Activated naive CD8-positive, alpha-beta T cell treated with anti-CD3 and anti-CD28 coated beads, Interleukin-2, amount 10 ng/mL, durations not matched to agents 7 days and 5 days (primary cell): ENCODE measurements at places on chromosomes 2 and 18.

GRCh38 chr2:69668598-69668997 is 25.1 kb upstream of the AAK1 start:
- no peak for DNase-seq

- DNase-seq: no peak
Observed at GRCh38 chr2:186919296-186919695, 70.3 kb upstream of the ZSWIM2 start.

- DNase-seq: no peak
Observed at GRCh38 chr2:171835386-171835785, 58.7 kb downstream of the SLC25A12 start.

- DNase-seq: no peak
Observed at GRCh38 chr2:183291436-183291835, 167.2 kb downstream of the NUP35 start.

- DNase-seq: no peak
Observed at GRCh38 chr2:148920559-148920958, 45.5 kb downstream of the KIF5C start.

GRCh38 chr2:154709215-154709614 is 10.7 kb downstream of the KCNJ3 start:
- no peak for DNase-seq

DNA sequence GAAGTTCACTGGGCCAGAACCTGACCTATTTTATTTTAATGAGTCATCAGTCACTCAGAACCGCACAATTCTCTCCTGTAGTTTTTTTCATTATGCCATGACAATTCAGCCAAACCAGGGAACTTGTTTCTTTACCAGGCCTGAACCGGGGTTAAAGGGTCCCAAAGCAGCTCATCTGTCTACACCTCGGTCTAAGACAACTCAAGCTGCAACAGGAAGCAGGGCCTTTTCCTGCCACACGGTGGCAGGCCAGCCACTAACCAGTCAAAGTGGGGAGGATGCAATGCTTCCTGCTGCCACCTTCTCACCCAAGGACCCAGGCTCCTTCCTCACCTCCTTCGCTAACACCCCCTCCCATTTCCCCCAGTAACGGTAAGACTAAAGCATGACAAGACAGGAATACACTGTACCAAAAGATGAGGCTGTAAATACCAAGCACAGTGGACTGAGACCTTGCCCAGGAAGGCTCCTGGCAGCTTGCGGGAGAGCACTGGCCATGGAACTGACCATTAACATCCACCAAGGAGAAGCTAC is 56.7 kb upstream of the ACKR3 start:
- peak; percentile 75 for DNase-seq

GRCh38 chr2:8257502-8257901 is 424.4 kb upstream of the ID2 start:
- no peak for DNase-seq

- DNase-seq: peak; percentile 77
Observed at GRCh38 chr2:207166349-207167098, 776 bp upstream of the KLF7 start.

GRCh38 chr2:122255924-122256323 is 500.5 kb downstream of the TSN start:
- DNase-seq: no peak

DNA sequence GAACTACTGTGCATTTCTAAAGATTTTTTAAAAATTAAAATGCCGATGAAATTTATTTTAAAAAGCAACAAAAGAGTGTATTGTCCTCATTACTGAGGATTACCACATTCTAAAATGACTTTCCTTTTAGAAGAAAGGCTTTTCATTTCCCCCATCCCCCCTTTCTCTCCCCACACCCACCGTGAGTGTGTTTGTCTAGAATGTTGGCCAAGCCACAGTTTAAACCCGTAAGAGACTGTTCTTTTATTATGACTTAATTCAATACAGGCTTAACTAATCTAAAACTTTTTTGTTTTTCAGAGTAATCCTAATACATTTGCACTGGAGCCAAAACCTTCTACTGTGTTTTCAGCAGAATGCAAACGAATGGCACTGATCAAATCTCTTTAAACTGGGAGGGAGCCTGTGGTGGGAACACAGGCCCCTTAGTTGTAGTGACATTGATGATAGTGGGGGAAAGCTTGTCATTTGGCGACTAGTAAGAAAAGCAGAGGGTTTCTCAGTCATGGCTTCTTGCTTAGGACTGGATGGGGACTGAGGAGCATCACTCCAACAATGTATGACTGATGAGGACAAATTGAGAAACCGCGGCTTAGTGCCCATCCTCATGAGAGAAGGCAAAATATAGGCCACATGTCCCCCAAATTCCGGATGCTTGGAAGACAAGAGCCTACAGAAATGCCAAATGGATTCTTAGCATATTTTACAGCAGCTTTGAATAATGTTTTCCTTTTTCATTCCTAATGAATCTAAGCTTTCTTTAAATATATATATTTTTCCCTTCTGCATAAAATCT is 154.0 kb upstream of the SMIM21 start:
- DNase-seq: no peak

GRCh38 chr2:204869132-204869823 is 324.0 kb downstream of the PARD3B start:
- DNase-seq: no peak

GRCh38 chr2:30371028-30371689 is 75.9 kb upstream of the LCLAT1 start:
- DNase-seq: no peak

- DNase-seq: no peak
Observed at GRCh38 chr18:49368161-49368875, 92.1 kb downstream of the DYM start.

- DNase-seq: no peak
Observed at GRCh38 chr18:52652391-52652790, 312.4 kb downstream of the DCC start.

GRCh38 chr2:219142329-219142728 is 18.3 kb downstream of the NHEJ1 start:
- DNase-seq: no peak

DNA sequence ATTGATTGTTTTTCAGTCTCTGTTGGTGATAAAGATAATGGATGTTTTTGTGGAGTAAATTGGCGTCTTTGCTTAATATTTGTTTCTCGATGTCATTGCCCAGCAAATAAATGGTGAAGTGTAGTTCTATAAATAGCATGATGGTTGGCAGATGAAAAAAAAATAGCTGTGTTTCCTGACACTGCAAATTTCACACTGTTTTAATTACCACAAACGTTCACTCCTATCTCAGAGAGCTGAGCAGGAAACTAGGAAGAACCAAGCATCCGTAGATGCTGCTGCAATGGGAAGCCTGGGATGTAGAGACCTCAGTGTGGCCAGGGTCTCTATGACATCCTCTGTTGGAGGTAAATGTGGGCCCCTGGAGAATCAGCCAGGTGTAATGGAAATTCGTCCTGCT is 183.2 kb downstream of the CYRIA start:
- DNase-seq: no peak

- no peak for DNase-seq
Observed at GRCh38 chr2:66507673-66508201, 72.8 kb downstream of the MEIS1 start.

- DNase-seq: no peak
Observed at GRCh38 chr2:212173756-212174510, 364.7 kb downstream of the ERBB4 start.

DNA sequence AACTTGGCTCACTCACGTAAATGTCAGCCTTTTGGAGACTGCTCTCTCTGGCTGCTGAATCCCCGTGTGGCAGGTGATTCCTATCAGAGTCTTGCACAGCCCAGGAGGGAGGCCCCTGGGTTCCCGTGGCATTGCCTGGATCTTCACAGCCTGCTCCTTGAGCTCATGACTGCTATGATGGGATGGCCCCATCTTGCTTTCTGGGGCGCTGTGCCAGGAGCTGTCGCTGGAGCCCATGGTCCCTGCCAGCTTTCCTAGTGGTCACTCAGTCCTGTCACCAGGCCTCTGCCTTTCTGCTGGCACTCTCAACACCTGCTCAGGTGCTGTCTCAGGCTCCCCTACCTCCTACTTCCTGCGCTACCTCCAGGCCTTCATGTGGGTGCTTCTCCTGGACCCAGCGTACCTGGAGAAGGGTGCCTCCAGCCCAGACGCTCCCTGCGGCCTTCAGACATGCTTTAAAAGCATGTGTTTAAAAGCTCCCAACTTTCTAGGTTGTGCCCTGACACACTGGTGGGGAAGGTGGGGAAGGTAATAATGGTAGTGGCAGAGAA is 110.1 kb downstream of the MCFD2 start:
- no peak for DNase-seq

GRCh38 chr2:38602136-38602731 is 494 bp downstream of the HNRNPLL start:
- peak; percentile 69 for DNase-seq

DNA sequence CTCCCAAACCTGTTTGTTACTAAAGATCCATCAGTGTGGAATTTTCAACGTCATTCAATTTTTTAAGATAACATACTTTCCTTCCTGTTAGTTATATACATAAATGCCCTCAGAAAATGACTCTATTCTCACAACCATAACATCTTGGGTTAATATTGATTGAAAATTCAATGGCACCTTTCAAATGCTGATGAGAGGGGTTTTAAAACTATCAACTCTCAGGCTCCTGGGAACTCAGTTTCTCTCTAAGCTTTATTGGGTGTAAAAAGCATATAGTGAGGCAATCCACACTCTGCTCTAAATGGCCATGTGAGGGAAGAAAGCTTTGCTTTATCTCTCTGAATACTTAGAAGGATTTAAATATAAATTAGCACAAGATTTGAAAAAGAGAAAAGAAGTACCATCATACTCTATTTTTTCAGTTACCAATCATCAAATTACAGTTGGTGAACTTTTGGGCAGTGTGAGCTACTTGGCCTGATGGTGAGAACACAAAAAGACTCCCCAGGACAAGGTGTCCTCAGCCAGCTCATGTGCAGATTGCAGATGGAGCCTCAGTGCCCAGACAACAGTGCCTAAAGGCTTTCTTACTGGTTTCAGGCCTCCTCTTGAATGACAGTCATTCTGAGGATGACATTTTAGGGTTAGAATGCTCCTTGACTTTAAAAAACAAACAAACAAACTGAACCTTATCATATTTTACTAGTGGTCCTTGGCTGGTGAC is 24.6 kb upstream of the CERS6 start:
- no peak for DNase-seq

GRCh38 chr2:141162314-141162713 is 968.5 kb downstream of the LRP1B start:
- no peak for DNase-seq

DNA sequence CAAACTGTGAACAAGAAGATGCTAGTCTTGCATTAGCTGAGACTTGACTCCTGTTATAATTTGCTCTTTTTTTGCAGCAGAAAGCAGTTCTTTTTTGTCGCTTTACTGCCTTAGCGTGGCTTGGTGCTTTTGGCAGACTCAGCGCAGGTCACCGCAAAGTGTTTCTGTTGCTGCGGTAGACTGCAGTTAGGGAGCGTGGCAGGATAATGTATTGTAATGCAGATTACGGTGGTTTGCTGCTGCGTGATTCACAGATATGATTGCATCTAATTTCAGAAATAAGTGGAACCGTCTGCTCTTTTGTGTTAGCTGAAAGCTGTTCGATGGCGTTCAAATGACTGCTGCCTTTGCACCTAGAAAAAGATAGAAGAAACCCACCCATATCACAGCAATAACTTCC is 131.6 kb upstream of the SATB2 start:
- no peak for DNase-seq

DNA sequence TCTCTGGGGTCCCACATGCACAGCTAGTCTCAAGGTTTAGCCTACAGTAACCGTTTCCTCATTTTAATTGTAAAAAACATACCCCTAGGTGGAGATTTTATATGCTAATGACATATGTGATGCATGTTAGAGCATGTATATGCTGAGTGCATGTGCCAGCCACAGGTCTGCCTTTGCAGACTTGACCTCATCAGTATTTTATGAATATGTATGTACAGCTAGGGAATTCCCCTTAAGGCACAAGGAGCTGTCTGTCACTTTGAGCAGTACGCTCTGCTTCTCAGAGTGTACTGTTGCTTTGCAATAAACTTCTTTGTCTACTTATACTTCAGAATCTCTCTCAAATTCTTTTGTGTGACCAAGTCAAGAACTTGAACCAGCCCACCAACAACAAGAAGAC is 131.2 kb upstream of the ERBB4 start:
- no peak for DNase-seq

GRCh38 chr2:80396276-80396675 is 91.7 kb upstream of the LRRTM1 start:
- DNase-seq: no peak

DNA sequence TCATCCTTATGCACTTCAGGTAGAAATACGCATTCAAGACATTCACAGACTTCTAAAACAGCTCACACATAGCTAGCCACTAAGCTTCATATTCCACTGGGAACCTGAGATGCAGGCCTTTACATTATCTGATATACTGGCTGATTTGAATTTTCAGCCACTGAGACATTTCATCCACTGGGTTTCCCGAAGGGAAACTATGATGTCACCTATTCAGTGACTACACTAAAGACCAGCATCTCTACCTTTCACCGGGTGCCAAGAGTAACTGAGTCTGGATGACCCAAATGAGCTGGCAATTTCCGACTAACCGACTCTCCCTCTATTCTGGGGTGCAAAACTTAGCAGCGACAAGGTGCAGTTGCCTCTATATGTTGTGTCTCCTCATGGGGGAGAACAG is 31.8 kb upstream of the SP140L start:
- DNase-seq: no peak

GRCh38 chr2:84674099-84674498 is 157.8 kb downstream of the DNAH6 start:
- no peak for DNase-seq

DNA sequence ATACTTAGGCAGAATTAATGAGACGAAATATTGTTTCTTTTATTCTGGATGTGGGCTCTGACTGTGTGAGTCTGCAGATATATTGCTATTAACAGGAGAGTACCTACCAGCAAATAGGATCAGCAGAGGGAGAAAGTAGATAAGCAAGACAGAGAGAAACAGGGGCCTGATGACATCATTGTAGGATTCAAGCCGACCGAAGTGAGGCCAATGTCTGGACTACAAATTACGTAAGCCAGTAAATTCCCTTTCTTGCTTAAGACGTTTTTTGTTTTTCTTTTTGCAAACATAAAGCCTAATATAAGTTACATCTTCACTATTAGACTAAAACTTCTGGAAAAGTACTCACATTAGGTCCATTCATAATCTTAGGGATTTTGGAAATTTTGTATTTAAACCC is 21.4 kb upstream of the PTPRM start:
- no peak for DNase-seq

GRCh38 chr18:48792141-48792540 is 158.6 kb downstream of the SMAD7 start:
- peak; percentile 7 for DNase-seq

DNA sequence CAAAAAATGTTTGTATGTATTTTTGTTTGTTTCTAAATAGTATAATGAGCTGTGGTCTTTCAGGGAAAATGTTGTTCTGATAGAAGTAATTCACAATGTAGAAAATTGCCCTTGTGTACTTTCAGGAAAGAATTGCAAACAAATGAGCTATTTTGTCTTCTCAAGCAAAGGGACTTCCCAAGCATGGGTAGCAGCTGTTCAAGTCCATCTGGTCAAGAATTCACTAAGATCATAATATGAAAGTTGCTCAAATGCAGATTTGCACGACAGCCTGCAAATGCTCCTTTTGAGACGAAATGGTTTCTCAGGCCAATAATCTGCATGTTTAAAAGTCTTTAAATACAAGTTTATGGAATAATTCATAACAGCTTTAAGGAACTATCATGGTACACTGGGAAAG is 51.9 kb upstream of the HNMT start:
- no peak for DNase-seq

GRCh38 chr18:76361219-76361618 is 133.8 kb downstream of the ZNF516 start:
- DNase-seq: no peak
